Fibroblast of villous mesenchyme (primary cell): ENCODE measurements at places on chromosomes 2 and 18. TPM values are rescaled to one million over a fixed set of nuclear protein-coding genes. Genes with fewer than 3 reads are reported as not detected.

DNA sequence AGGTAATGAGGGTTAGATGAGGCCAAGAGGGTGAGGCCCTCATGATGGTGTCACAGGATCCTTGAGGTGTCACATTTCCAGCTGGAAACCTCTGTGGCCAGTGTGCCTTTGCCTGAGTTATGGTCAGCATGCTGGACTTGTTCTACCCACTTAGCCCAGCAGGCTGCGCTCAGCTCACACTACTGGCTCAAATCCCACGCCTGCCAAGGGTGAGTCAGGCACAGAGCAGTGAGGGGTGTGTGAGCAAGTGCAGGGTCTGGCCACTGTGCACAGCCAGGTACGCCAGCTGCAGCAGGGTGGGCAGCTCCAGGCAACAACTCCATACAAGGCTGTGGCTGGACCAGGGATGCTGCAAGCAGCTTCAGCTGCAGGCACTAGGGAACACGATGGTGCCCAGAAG, 616.6 kb upstream of the FSHR start:
- no peak for DNase-seq

- peak; percentile 81 for DNase-seq
These were observed 140.0 kb upstream of the ST6GAL2 start for GRCh38 chr2:107025869-107026380.

- no peak for DNase-seq
These were observed 50.9 kb upstream of the PSMD14 start for GRCh38 chr2:161257123-161257952.

DNA sequence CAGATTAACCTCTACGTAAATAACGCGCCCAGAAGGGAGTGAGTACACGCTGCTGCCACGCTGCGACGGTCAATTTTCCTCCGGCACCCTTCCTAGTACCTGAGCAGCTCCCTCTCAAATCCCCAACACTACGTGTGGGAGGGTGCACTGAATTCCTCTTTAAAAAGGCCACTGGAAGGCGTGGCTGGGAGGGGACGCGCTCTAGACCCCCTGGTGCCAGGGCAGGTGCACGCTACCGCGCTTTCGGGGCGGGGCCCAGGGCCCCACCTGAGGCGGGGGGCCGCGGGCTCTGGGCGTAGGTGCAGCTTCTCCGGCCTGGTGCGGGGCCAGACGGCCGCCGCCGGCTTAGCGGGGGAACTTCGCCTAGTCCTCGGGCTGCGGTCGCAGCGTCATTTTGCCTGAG, 668 bp upstream of the ANKRD12 start:
- DNase-seq, result no peak

GRCh38 chr2:60844105-60844504, 37.3 kb upstream of the REL start:
- DNase-seq, result no peak

- DNase-seq, result no peak
These were observed 391.2 kb upstream of the POU3F3 start for GRCh38 chr2:104462731-104463130.

Gene UPP2
- not detected in 2 replicates for total RNA-seq

Gene DOK6
- total RNA-seq, result 2.6 and 6.9 TPM in 2 replicates

Gene ADCYAP1
- not detected in 2 replicates for total RNA-seq

Gene SLC1A4
- 7.8 and 11.3 TPM in 2 replicates for total RNA-seq
